Stimulated activated CD8-positive, alpha-beta memory T cell treated with anti-CD3 and anti-CD28 coated beads, Interleukin-12 subunit alpha, Interleukin-12 subunit beta, amount 100 ng/mL, for 1 hour (primary cell): ENCODE measurements at places on chromosomes 4 and X.
A peak's percentile ranks its signal among the peaks of the same experiment; 100 is the strongest.

DNA sequence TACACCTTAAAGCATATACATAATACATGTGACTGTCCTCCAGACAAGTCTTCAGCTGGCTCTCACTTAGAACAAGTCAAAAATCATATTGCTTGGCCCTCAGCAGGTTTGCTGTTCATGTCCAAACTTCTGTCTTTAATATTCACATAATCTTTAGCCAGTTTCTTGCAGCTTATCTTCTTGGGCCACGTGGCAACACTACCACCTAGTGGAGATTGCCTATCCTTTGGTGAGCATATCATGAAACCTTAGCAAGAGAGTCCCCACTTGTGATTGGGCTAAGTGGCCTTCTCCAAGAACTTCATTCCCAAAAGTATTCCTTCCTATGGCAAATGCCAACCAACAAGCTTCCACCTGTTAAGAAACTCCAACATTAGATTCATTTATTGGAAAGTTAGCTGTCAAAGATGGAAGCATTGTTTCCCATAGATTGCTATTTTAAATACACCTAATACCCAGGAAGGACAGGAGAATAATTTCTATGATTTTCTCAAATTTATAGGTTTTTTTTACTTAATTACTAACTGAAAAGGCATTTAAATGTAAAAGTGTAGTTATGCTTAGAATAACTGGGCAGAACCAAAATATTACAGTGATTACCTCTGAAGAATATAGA, 231.9 kb upstream of the INTU start:
- no peak for DNase-seq

DNA sequence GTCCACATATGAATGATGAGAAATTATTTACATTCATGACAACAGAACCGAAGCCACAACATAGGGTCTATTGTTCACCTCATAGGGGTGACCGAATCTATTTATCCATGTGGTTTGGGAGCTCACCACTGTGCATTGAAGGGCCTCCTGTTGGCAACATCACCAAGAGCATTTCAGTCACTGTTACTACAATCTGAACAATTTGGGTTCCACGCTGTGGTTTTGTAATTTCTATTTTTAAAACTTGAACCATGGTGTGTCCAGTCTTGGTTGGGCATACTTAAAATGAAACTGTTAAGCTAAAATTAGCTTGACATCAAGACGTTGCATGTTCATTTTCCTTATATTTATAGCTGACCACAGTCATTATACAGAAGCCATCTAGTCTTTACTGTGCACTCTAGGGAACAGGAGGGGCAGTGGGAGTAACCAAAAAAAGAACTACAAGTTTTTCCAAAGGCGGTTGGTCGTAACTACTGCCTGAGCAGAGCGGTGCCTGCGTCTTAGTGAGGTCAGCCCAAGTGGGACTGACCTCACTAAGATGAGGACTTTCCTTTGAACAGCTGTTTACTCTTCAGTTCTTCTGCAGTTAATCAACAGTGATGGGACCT, 192.1 kb downstream of the SPRY1 start:
- DNase-seq = no peak

DNA sequence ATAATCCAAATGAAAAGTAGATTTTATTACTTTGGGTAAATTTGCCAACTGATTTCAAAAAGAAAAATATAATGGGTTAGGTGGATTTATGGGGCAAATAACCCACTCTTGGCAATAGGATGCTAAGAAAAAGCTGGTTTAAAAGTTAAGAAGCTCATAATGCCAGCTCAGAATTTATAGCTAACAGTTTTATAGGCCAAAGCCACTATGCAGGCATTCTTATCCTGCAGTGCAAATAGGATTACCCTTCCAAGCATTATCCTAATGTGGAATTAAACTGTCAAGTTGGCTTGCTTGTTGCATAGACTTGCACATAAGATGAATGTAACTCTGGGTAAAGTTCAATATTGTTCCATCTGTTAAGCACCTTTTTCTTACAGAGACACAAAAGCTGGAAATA, 703.0 kb downstream of the PCDH18 start:
- no peak for DNase-seq

- DNase-seq = no peak
These were observed 870.6 kb upstream of the SLIT2 start for GRCh38 chr4:19381068-19381467.

DNA sequence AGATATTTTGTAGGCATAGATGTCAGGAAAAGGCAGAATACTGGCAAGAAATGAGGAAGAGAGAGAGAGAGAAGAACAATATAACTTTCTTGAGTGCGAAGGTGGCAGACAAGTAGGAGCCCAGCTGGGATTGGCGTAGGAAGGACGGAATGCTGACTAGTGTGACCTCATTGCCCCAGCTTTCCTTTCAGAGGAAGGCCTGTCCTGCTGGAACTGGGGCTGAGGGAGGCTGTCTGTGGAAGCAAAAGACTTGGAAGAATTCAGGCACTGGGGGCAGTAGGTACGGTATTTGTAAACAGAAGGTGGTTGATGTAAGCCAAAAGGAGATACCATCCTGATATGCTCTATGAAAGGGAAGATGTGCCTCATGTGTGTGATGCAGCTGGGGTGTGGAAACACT, 818.4 kb downstream of the ADGRL3 start:
- DNase-seq = no peak

DNA sequence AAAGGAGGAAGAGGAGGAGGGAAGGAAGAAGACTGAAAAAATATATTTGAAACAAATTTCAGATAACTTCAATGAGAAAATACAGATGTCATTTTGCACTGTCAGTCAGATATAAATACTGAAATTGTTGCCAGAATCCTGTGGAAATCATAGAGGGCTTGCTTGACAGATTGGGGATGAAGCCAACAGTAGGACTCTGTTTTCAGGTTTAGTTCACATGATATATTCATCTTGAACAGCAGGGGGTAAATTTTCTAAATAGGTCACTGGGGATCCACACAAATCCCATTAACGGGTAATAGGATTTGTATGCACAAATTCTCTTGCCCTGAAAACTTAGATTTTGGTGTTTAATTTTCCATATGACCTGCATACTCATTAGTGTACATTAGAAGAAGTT, 103.3 kb upstream of the PCDH18 start:
- no peak for DNase-seq

DNA sequence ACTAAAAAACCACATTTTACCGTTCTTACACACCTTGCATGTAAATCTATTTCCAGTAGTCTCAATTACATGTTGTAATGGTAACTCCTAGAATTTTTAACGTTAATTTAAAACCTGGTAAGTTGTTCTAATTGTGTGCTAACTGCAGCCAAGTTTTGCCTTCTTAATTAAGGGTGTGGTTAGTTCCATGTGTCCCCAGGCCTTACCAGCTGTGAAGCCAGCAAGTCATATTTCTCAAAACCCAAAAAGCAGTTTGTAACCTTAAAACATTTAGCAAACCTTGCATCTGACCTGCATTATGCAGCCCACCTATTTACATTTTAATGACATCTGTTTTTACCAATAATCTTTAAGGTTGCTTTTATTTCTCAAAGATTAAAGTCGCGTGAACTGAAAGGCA, 18.4 kb upstream of the FAM47E start:
- DNase-seq = no peak

DNA sequence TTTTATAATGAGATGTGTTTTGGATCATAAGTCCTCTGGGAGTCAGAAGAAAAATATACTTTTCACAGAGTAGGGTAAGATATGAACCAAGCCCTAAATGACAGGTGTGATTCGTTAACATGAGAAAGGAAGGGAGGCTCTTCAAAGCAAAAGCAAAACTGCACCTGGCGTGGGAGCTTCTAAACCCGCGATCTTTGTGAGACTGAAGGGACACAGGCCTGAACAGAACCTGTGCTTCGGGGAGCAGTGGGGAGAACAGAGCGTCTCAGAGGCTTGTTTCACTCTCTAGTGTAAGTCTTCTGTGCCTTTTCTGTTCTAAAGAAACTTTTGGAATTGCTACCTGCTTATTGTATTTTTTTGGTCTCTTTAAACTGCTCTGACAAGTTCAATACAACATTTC, 30.2 kb upstream of the CYP4V2 start:
- no peak for DNase-seq

DNA sequence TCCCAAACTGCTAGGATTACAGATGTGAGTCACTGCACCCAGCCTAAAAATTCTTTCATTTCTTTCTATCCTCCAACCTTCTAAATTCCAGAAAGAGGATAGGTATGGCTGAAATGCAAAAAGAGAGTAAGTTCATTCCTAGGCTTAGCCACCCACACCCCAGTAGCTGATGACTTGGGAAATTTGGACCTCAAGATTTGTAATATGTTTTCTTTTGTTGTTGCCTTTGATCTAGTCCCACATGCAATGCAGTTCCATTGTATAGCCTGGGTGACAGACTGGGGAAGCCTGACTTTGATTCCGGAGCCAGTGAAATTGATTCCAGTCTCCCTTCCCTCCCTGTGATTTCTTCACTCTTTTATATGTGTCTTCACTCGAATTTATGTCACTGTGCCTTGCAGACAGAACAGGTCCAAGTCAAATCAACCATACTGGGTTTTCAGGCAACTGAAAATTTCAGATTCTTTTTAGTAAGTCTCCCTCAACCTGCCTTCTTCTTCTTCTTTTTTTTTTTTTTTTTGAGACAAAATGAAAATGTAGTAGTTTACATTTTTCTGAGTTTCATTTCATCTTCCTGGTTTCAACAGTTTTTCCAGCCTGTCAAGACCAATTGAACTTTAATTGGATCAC, 176.2 kb upstream of the RBPJ start:
- no peak for DNase-seq

- DNase-seq = no peak
These were observed 48.3 kb downstream of the SEL1L3 start for GRCh38 chr4:25814301-25815136.

- no peak for DNase-seq
These were observed 245.0 kb upstream of the GEMIN8 start for GRCh38 chrX:14274691-14275090.

DNA sequence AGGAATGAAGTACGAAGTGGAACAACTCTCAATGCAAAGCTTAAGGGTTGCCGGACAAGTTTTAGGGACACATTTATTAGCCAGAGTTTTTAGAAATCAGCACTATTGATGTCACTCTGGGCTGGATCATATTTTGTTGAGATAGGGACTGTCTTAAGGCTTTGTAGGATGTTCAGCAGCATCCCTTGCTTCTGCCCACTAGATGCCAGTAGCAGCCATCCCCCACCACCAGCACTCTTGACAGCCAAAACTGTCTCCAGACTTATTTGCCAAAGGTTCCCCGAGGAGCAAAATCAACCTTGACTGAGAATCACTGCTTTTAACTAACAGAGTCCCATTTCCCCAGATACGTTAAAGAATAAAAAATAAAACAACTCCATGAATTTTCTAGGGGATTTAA, 1497.3 kb downstream of the STIM2 start:
- DNase-seq = no peak

DNA sequence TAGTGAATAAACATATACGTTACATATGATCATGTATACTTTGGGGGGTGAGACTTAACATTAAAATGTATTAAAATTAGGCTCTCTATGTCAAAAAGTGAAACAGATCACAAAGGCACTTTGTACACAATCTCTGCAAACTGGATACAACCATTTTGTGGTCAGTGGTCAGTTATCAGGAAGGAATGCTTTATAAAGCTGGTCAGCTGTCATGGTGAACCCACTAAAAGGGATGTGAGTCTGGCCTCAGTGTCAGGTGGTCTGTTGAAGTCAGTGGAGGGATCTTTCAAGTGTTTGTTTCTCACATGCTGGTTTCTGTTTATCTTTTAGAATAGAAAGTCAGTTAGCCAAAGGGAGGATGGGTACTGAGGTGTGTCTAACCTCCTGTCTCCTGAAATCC, 875.5 kb upstream of the INTU start:
- DNase-seq = no peak

DNA sequence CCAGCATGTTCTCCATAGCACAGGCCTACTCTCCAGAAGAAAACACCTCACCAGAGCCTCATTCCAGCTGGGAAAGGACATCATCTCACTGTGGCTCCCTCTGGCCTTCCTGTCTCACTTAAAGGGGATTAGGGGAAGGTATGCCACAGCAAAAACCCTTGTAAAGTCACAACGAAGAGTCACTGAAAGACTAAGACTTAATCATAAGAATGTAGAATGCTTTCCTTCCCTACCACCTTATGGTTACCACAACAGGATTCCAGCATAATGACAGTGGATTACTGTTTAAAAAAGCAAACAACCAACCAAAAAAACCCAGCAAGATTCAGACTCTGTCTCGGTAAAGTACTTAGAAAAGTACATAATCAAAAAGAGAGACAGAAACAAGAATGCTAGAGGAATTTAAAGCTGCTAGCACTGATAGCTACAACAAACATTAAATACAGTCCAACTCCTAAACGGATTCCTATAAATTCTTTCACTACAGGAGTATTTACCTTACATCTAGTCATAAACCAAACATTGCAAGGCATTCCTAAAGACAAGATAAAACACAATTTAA, 75.1 kb downstream of the BANK1 start:
- DNase-seq = no peak

- no peak for DNase-seq
These were observed 68.8 kb upstream of the CT45A1 start for GRCh38 chrX:135644624-135645023.

GRCh38 chr4:8086783-8087445, 71.7 kb downstream of the ABLIM2 start:
- no peak for DNase-seq

DNA sequence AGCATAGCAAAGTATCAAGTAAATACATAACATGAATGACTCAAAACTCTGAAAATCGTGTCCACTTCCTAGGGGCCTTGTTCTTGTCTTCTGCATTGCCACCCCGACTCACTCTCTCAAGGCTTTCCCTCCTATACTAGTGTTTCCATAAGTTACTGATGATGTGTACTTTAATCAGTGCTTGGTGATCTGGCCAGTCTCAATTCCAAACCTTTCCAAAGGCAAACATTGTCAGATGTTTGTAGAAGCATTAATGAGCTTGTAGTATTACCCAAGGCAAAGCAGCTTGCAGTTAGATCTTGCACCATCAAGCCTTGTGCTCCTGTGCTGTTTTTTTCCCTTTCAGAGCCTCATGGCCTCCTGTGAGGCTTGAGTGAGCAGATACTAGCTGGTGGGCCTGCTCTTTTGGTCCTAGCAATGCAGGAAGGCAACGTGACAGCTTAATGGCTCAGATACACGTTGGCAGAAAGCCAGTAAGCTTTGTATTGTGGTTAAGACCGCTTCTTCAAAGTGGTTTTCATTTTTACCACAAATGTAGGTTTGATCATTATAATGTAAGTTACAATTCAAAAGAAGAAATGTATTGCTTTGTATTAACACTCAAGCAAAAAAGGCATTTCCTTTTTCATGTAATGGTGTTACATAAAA, 51.8 kb downstream of the RBPJ start:
- peak; percentile 8 for DNase-seq

GRCh38 chrX:50407976-50408375, 62.6 kb downstream of the DGKK start:
- no peak for DNase-seq
